Fibroblast of skin of scalp (primary cell): ENCODE measurements at places on chromosomes 5 and 9.

- DNase-seq: no peak
These were observed 3.3 kb upstream of the IRX1 start for GRCh38 chr5:3592298-3592697.

GRCh38 chr9:36874921-36875320 is 159.1 kb downstream of the PAX5 start:
- peak; percentile 17 for DNase-seq

- DNase-seq: no peak
These were observed 70.9 kb upstream of the STXBP1 start for GRCh38 chr9:127541176-127541575.

DNA sequence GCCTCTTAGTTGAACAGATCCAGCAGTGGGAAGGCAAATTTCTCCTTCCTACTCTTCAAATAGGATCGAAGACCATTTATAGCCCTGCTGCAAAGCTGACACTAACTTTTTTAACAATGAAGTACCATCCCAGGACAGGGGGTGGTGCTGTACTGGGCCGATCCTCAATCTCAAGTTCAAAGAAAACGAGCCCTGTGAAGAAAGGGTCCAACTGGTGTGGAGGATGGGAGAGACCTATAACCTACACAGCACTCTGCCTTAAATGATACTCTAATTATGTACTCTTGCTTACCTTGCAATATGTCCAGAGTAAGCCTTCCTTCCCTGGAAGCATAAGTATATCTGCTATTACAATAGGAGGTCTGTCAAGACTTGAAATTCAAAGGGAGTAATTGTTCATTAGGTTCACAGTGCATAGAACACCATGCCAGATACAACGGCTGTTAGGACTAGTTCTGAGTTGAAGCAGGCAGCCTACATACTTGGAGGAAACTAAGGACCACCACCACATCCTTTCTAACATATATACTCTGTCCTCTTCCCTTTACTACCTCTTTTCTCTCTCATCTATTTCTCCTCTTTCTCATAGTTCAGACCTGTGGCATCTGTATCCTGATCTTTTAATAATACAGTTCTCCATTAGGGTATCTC is 6.2 kb downstream of the ETF1 start:
- DNase-seq: no peak

DNA sequence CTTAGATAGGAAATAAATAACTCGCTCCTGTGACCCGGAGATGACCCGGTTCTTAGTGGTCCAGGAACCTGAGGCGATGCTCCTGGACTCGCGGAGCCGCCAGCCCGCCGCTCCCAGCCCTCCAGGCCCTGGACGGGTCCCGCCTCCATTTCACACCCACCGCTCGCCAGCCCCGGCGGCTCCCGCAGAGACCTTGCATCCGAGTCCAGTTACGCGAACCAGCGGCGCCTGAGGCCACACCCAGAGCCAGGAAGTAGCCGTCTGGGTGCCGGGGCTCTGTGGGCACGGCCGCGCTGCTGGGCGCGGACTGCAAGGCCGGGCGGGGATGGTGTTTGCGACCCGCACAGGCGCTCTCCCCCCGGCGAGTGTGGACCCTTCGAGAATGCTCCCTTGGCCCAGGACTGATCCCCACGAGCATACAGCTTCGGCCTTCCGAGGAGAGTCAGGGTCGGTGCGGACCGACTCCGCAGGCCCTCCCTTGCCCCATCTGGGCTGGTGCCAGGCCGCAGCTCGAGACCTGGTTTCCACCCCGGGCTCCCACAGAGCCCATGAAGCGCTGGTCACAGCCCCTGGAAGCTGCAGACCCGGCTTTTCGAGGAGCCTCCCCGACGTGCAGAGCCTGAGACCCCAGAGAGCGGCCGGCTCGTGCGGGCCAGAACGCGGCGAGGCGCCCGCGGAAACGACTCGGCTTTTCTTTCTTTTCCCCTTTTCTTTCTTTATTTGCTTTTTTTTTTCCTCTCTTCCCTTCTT is 5.2 kb upstream of the BARX1 start:
- no peak for DNase-seq

GRCh38 chr5:9157811-9158210 is 388.1 kb downstream of the SEMA5A start:
- peak; percentile 12 for DNase-seq

DNA sequence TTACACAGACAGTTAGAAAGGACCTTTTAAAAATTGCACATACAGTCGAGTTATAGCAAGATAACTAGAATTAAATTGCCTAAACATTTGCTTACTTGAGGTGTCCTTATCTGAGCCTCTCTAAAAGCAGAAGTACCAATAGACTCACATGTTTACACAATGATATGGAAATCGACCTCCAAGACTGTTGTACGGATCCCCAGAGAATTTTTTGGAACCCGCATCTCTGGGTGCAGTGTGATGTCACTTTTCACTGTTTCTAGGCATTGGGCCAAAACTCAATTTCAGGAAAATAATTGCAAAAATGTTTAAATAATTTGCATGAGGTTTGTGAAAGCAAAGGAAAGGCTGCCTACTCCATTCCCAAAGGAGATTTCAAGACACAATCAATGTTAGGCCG is 63.1 kb upstream of the ATG10 start:
- no peak for DNase-seq

- DNase-seq: peak; percentile 78
These were observed 47.7 kb downstream of the LHFPL2 start for GRCh38 chr5:78600687-78601414.

- no peak for DNase-seq
These were observed 393.4 kb upstream of the ST8SIA4 start for GRCh38 chr5:101296477-101296876.

- DNase-seq: no peak
These were observed 26.8 kb downstream of the ANP32B start for GRCh38 chr9:98009936-98010335.

DNA sequence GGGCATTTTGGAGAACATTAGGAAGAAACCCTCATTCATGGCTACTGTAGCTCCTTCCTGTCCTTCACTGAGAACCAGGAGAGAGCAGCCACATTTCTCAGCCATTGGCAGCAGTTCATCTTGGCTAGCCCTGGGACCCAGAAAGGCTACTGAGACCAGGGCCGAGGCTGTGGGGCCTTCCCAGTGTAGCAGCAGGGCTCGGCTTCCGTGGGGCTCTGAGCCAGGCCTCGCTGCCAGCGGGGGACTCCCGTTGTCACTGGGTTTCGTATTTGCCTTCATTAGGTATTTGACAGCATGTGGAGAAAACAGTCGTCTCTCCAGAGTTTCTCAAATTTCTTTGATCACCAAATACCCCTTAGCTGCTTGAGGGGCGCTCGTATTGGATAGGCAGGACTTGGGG is 37.3 kb upstream of the PRDM12 start:
- no peak for DNase-seq

DNA sequence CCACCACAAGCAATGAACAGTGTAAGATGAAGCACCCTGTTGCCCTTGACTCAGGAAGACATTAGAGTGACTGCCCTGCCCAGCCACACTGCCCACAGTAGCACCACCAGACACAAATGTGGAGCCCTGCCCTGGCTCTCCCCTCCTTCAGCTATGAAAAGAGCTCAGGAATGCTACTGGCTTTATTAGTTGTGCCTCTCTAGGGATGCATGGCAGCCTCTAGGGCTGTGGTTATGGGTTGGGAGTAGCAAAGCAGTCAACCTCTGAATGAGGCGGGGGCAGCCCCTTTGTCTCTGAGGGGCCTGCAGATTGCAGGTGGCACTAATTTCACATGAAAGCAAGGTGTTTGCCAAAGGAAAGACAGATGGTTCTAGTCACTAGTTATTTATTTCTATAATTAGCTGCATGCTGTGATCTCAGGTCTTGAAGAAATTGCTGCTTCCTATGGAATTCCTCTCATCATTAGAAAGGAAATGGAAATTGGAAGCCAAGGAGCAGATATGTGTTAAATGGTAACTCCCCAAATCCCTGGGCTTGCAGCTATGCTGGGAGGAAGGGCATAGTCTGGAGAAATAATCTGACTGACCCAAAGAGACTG is 259.4 kb downstream of the TLR4 start:
- DNase-seq: no peak

GRCh38 chr5:175242207-175242606 is 201.8 kb downstream of the DRD1 start:
- no peak for DNase-seq

DNA sequence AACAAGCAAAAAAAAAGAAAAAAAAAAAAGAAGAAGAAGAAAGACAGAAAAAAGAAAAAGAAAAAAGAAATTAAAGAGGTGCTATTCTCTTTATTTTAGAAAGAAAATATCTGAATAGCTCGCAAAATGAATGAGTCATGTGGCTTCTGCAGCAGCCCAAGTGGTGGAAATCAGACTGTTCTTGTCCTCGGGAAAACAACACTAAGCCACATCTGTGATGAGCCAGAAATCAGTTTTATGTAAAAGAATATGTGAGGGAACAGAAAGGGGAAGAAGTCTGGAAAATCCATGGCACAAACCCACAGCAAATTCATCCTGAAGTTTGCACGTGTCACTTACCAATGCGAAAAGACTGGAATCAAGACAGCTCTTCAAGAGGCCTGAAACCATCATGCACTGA is 118.7 kb upstream of the GAS1 start:
- DNase-seq: peak; percentile 37

GRCh38 chr9:131449276-131449675 is 53.4 kb upstream of the POMT1 start:
- no peak for DNase-seq

GRCh38 chr9:89400403-89401116 is 82.3 kb downstream of the SECISBP2 start:
- DNase-seq: no peak

DNA sequence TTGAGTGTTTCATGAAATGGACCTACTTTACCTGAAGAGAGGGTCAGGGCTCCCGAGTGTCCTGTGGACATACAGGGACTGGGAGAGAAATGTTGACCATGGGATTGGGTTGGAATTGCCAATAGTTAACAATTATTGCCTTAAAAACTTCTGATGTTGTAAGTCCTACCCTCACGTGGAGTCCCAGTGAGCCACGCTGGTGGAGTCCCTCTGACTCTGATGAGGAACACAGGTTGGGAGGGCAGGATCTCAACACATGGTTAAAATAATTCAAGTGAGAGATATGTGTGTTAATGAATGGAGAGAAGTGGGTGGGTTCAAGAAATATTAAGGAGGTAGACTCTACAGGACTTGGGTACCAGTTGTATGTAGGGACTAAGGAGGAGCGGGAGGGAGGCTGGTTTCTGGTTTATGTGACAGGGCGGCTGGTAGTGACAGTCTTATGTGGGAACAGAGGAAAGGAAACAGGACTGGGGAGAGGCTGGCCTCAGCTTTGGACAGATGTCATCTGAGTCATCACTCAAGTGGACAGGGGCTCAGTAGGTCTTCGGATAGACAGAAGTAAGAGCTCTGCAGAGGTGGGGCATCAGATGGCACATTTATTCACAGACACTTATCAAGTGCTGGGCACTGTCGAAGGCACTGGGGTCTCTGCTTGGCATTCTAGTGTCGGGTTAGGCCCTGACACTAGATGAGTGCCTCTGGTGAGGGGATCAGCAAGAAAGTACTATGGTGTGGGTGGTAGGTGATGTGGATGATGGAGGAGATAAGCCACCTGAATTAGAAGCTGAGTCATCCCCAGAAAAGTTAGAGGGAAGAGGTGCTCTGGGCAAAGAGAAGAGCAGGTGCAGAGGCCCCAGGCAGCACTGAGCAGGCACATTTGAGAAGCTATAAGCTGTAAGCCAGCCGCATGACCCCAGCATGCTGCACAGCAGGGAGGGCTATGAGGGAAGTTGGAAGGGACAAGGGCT is 27.2 kb downstream of the MAML1 start:
- DNase-seq: no peak

GRCh38 chr5:159912033-159912800 is 4.1 kb upstream of the ADRA1B start:
- peak; percentile 77 for DNase-seq

DNA sequence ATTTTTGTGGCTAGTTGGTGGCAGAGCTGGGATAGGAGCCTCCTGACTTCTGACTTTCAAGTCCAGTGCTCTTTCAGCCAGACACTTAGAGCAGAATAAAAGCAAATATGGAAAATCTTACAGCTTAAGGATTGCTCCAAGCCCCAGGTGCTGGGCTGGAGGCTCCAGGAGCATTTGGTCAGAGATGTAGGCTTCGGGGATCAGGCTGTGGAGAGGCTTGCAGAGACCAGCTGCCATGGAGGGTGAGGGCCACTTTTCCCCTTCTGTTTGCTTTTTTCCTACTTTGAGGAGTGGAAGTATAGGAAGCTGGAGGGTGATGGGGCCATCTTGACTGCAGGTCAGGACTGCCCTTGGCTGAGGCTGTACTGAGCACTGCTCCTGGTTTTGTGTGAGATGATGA is 58.9 kb downstream of the RGS3 start:
- DNase-seq: no peak

DNA sequence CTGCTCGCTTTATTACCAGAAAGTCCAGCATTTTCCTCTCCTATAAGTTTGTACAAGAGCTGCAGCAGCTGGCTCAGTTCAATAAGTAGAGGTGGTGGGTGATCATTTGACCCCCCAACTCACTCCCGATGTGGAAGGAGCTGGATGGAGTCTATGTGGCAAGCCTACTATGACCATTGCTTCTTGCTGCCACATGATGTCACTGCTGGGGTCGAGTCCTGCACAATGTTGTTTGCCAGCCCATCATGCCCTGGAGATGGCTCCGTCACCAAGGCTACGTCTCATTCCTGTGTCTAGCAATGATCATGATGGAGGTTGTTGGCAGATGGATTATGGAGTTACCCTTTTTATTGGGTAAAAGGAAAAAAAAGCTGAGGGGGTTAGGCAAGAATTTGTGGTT is 266.3 kb downstream of the PSAT1 start:
- DNase-seq: no peak

DNA sequence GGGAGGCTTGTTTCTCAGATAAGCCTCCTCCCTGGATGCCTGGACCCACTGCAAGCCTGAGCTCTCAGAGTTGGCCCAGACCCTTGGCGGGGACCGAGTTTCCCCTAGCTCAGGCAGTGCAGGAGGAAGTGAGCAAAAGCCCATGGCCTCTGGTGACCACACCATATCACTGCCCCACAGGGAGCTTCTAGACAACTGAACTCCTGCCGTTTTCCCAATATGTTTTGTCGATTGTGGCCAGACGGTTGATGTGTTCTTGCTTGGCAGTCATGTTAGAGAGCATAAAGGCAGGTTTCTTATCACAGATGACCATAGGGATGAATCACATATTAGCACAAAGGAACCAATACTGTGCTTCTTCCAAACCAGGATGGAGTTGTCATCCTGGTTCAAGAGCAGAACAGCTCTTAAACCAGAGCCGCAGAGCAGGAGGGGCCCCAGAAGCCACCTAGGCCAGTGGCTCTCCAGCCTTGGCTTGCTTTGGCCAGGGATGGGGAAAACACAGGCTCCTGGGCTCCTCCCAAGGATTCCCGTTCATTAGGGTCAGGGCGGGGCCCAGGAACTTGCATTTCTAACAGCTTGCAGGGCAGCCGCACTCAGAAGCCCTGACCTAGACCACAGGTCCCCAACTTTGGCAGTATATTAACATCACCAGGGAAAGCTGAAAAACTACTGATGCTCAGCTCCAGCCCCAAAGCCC is 113.1 kb upstream of the TBC1D2 start:
- DNase-seq: no peak

GRCh38 chr5:34709861-34710673 is 53.9 kb downstream of the RAI14 start:
- DNase-seq: peak; percentile 75

GRCh38 chr5:177447066-177447610 is 524 bp downstream of the PRR7 start:
- DNase-seq: peak; percentile 46
